ENCODE measurements at places on chromosomes 1 and 21.
A peak's percentile ranks its signal among the peaks of the same experiment; 100 is the strongest.

DNA sequence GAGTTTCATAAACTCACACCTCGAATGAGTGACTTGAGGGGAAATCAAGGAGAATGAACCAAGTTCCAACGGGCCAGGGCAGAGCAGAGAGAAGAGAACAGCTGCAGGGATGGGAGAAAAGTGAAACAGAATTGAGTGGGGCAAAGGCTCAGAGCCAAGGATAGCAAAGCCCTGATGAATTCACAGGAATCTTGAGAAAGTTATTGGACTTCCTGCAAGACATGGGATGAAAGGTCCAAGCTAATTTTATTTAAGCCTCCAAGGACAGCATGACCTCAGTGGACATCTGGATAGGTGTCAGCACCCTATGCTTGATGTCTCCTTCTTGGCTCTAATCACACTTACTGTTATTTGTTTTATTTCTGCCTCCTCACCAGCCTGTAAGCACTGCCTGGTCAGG, 43.0 kb upstream of the RAVER2 start:
- no peak for DNase-seq

- peak; percentile 81 for DNase-seq
Observed at GRCh38 chr1:55669293-55669692, 454.1 kb upstream of the USP24 start.

- no peak for DNase-seq
Observed at GRCh38 chr1:9198538-9199361, 35.8 kb upstream of the H6PD start.

DNA sequence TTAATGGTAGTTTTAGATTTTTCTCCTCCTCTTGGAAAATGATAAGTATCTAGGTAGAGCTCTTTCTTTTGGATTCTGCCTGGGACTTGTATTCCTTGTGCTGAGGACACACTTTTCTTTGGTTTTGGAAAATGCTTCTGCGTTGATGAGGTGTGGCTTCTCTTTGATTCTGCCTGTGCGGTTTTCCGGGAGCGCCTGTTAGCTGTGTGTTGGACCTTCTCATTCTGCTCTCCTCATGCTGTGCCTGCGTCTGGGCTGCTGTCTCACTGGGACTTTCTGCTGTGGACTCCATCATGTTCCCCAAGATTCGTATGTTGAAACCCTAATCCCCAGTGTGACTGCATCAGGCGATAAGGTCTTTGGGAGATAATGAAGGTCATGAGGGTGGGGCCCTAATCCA, 21.0 kb downstream of the C1orf174 start:
- DNase-seq, result no peak

DNA sequence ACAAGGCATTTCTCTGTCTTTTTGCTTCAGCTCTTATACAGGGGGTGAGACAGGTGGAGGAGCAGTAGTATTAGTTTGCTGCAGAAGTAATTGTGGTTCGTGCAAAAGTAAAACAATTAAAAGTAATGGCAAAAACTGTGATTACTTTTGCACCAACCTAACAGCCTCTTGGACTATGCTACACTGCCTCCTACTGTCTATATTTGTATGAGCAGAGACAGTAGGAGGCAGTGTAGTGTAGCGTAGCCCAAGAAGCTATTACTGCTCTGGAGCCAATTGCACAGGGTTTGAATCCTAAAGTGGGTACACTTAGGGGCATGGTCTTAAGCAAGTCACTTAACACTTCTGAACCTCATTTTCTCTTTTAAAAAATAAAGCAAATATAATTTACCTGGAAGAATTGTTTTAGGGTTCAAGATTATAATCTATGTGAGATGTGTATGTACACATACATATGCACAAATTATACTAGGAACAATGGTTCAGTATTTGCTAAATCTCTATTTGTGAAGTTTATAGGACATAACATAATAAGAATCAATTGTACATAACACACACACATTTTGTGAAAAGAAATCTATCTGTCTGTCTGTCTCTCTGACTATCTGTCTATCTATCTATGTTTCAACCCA, 103.8 kb downstream of the BRINP3 start:
- peak; percentile 49 for DNase-seq

- DNase-seq, result no peak
Observed at GRCh38 chr1:167293057-167293456, 72.4 kb downstream of the POU2F1 start.

DNA sequence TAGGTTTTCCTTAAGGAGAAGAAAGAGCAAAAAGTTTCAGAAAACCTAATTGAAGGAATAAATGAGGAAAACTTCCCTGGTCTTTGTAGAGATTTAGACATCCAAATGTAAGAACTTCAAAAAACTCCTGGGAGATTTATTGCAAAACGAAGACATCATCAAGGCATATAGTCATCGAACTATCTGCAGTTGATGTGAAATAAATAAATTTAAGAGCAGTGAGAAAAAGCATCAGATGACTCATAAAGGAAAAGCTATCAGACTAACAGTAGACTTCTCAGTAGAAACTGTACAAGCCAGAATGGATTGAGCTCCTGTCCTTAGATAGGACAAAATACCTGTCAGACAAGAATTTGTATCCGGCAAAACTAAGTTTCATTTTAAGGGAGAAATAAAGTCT, 569.4 kb upstream of the ADAMTS5 start:
- DNase-seq, result peak; percentile 26

DNA sequence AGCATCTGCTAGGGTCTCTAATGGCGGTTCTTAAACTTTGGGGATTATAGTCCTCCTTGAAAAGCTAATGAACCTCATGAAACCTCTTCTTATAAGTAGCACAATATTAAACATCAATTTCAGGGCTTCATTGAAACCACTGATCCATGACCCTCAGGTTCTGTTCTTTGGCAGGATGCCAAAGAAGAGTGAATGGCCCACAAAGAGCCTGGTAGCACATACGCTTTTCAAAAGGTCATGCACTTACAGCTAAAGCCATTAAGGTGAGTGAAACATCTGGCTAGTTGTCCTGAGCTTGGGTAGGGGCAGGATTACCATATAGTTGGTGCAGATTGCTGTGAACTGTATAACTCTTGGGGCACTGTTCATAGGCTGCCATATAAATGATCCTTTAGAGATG, 42.3 kb downstream of the MDM4 start:
- DNase-seq, result no peak

- DNase-seq, result no peak
Observed at GRCh38 chr1:15075817-15076216, 77.7 kb upstream of the TMEM51 start.

- DNase-seq, result no peak
Observed at GRCh38 chr1:33768106-33768505, 95.8 kb upstream of the HMGB4 start.

DNA sequence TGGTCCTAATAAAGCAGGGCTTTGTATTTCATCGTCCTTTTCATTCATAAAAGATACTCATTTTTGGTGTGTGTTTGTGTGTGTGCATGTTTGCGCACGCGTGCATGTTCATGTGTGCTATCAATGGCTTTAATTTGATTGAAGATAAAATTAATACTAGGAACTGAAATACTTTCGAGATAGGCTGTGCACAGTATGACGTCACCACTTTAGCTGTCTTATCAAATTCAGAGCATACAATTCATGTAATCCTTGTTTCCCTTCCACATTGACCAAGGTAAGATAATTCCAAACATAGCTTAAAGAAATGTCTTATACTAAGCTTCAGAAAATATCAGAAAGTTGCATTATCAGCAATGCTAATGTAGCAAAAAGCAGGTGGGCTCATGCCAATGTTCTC, 113.6 kb upstream of the CYYR1 start:
- DNase-seq, result no peak

- no peak for DNase-seq
Observed at GRCh38 chr1:185305419-185305818, 11.6 kb downstream of the IVNS1ABP start.

GRCh38 chr1:26378879-26379251, 6.3 kb upstream of the ZNF683 start:
- DNase-seq, result no peak

- DNase-seq, result no peak
Observed at GRCh38 chr21:45374826-45375455, 30.0 kb upstream of the COL18A1 start.

DNA sequence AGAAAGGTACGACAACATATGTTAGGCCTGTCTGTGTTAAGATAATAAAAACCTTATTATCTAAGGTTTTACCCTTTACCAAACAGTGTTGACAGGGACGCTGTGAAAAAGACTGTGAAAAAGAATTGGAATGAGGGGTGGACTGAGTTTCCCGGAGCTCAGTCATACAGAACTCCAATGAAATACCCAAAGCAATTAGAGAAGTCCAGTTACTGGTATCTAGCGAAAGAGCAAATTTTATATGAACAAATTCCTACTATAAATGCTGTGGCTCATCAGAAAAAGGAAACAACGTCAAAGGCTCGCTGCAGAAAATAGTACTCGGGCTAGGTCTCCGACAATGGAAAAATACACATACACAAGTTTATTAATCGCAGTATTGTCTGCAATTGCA, 708 bp upstream of the RBBP5 start:
- no peak for DNase-seq

DNA sequence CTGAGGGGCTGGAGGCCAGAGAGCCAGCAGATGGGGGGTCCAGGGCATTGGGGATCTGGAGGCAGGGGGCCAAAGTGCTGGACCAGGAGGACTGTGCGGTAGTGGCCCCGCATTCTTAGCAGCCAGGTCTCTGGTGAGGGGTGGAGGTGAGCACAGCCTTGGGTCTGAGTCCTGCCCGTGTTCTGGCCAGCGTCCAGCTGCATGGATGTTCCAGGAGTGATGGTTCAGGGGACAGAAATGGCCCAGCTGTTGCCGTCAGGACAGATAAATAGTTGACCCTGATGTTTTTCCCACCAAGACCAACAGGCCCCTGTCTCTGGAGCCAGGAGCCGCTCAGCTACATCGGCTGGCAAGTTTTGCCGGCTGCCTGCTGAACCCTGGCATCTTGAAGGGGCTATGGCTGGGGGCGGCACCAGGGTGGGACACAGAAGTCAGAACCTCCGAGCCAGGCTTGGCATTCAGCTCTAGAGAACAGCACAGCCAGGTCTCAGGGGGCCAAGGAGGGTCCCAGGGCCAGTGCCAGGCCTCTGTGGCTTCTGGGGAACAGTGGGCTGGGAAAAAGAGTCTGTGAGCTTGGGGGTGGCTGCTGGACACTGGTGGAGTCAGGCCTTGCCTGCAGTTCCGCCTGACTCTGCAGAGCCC, 19.4 kb upstream of the TTC34 start:
- no peak for DNase-seq

GRCh38 chr1:66050123-66050522, 257.4 kb downstream of the PDE4B start:
- DNase-seq, result no peak

DNA sequence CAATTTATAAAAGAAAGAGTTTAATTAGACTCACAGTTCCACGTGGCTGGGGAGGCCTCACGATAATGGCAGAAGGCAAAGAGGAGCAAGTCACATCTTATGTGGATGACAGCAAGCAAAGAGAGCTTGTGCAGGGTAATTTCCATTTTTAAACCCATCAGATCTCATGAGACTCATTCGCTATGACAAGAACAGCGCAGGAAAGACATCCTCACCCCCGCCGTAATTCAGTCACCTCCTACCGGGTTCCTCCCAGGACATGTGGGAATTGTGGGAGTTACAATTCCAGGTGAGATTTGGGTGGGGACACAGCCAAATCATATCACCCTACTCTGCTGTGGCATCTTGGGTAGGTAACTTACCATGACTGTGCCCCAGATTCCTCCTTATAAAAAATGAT, 79.8 kb downstream of the AK5 start:
- no peak for DNase-seq

- DNase-seq, result no peak
Observed at GRCh38 chr1:77276941-77277340, 4.9 kb upstream of the AK5 start.

- no peak for DNase-seq
Observed at GRCh38 chr1:41362749-41363590, 1.7 kb downstream of the FOXO6 start.

- peak; percentile 10 for DNase-seq
Observed at GRCh38 chr1:75600781-75601180, 10.1 kb downstream of the SLC44A5 start.

DNA sequence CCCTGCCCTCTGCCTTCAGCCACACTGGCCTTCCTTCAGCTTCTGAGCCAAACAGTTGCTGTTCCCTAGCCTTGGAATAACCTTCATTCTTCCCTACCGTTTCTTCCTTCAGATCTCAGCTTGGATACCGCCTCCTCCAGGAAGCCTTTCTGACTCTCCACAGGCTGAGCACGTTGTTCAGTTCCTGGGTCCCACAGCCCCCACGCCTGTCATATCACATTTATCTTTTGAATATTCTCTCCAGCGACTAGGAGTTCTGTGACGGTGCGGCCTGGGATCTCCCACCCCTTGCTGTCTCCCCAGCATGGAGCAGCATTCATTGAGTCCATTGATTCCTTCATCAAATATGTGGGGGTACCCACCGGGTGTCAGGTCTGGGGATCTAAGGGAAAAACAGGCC, 39.2 kb downstream of the EPHA2 start:
- DNase-seq, result no peak

DNA sequence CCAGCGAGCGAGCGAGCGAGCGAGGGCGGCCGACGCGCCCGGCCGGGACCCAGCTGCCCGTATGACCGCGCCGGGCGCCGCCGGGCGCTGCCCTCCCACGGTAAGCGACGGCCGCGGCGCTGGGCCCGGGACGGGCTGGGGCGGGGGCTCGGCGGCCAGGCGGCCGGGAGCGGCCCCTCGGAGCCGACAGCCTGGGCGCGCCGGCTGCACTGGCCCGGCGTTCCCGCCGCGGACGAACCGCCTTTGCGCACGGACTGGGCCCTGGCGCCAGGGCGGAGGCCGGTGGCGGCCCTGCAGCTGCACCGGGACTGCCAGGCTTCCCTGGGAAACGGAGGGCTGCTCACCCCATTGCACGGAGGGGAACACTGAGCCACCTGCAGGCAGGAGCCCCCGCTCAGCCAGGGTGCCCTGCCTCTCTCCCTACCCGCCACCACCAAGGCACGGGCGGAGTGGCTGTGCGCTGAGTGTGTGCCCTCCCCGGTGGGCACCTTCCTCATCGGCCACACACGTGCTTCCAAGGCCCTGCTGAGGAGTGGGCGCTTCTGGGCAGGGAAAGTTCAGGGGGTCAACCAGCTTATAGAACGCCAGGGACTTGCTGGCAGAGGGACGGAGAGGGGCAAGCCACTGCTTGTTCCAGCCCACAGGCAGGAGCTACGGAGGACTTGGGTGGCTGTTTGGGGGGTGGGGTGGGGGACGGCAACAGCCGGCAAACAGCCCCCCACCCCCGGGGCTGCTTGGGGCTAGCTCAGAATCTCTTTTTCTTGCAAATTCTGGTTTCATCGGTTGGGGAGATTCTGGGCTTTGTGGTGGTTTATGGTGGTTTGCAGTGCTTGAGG, 532 bp downstream of the CSF1 start:
- no peak for DNase-seq

GRCh38 chr1:48741380-48741779, 35.3 kb downstream of the BEND5 start:
- no peak for DNase-seq

DNA sequence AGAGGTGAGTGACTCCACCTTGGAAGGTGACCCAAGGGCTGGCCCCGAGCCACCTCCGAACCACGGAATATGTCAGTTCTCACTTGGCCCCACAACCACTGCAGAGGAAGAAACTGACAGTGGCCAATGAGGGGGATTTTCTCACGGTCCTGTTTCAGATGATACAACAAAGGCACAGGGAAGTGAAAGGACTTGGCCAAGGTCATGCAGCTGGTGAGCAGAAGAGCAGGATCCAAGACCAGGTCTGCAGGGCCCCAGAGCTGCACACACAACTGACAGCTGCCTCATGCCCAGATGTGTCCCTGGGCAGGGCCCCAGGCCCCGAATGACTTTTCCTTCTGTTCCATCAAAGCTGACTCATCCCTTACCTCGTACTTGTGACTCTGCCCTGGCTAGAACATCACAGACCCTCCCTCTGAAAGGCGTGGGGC, 25.8 kb upstream of the EVA1B start:
- DNase-seq, result no peak

GRCh38 chr1:45765999-45766792, 15.7 kb upstream of the IPP start:
- no peak for DNase-seq
